G401 (cell line): ENCODE measurements at places on chromosomes 1 and 21. TPM values are rescaled to one million over a fixed set of nuclear protein-coding genes. Genes with fewer than 3 reads are reported as not detected.

The RASSF5 gene
- 0.68 TPM in 1 of 2 replicates, not detected in the other for total RNA-seq

The CFHR4 gene
- not detected in 2 replicates for total RNA-seq

The PLEKHA6 gene
- not detected in 2 replicates for total RNA-seq

The F3 gene
- total RNA-seq, result 0.54 and 0.92 TPM in 2 replicates

The PTCH2 gene
- 0.18 and 0.27 TPM in 2 replicates for total RNA-seq

The ARPC5 gene
- total RNA-seq, result 81.4 and 155 TPM in 2 replicates

The UBE2Q1 gene
- total RNA-seq, result 38.0 and 61.2 TPM in 2 replicates

The OR10Z1 gene
- total RNA-seq, result not detected in 2 replicates

The MFAP2 gene
- 55.9 and 62.4 TPM in 2 replicates for total RNA-seq

The CYP4A11 gene
- total RNA-seq, result not detected in 2 replicates

The BGLAP gene
- total RNA-seq, result not detected in 2 replicates

The RPS27 gene
- total RNA-seq, result 2,657 and 4,065 TPM in 2 replicates

The C1orf116 gene
- not detected in 2 replicates for total RNA-seq

The LMX1A gene
- not detected in 2 replicates for total RNA-seq

The OVAAL gene
- not detected in 2 replicates for total RNA-seq

The CYP4A22 gene
- not detected in 2 replicates for total RNA-seq

The CELA2B gene
- total RNA-seq, result not detected in 2 replicates

The PPFIA4 gene
- total RNA-seq, result 2.1 and 3.4 TPM in 2 replicates

The ATP6V1G3 gene
- not detected in 2 replicates for total RNA-seq

The CHI3L2 gene
- not detected in 2 replicates for total RNA-seq

The C1orf74 gene
- 6.2 and 9.0 TPM in 2 replicates for total RNA-seq

The CFAP45 gene
- not detected in 2 replicates for total RNA-seq

The SYT14 gene
- total RNA-seq, result 37.5 and 58.0 TPM in 2 replicates

The RHBDL2 gene
- total RNA-seq, result 4.5 TPM in 1 of 2 replicates, not detected in the other

The ZSCAN20 gene
- total RNA-seq, result 5.8 and 7.4 TPM in 2 replicates

The OR10J1 gene
- not detected in 2 replicates for total RNA-seq

The CCT3 gene
- 936 and 1,057 TPM in 2 replicates for total RNA-seq

The C1orf94 gene
- total RNA-seq, result not detected in 2 replicates

The RPE65 gene
- total RNA-seq, result not detected in 2 replicates

The LMOD1 gene
- 2.4 and 2.5 TPM in 2 replicates for total RNA-seq

The CYP4Z1 gene
- total RNA-seq, result not detected in 2 replicates

The TSTD1 gene
- total RNA-seq, result not detected in 2 replicates

The FCAMR gene
- not detected in 2 replicates for total RNA-seq

The PGLYRP3 gene
- total RNA-seq, result not detected in 2 replicates

The ZNF684 gene
- total RNA-seq, result 14.1 and 15.9 TPM in 2 replicates

The CD1D gene
- not detected in 2 replicates for total RNA-seq

The TNN gene
- total RNA-seq, result not detected in 2 replicates

The LDLRAD1 gene
- total RNA-seq, result not detected in 2 replicates

The CHIA gene
- total RNA-seq, result not detected in 2 replicates

The WLS gene
- total RNA-seq, result 280 and 326 TPM in 2 replicates

The FAM177B gene
- total RNA-seq, result not detected in 2 replicates

The PRRX1 gene
- total RNA-seq, result 1.8 and 2.6 TPM in 2 replicates

The APCS gene
- not detected in 2 replicates for total RNA-seq

The HCRTR1 gene
- 2.0 and 4.2 TPM in 2 replicates for total RNA-seq

The TFAP2E gene
- total RNA-seq, result not detected in 2 replicates

The TRMT1L gene
- total RNA-seq, result 13.7 and 30.6 TPM in 2 replicates

The SWT1 gene
- total RNA-seq, result 7.4 and 7.8 TPM in 2 replicates

The TRIM67 gene
- not detected in 2 replicates for total RNA-seq

The TTC13 gene
- total RNA-seq, result 3.5 and 14.8 TPM in 2 replicates

The KHDC4 gene
- total RNA-seq, result 30.0 and 52.6 TPM in 2 replicates

The ROR1 gene
- total RNA-seq, result not detected in 2 replicates

The SETSIP gene
- total RNA-seq, result 0.55 and 0.88 TPM in 2 replicates
